CD4-positive, alpha-beta memory T cell (primary cell): ENCODE measurements at places on chromosomes 13 and 19. TPM values are rescaled to one million over a fixed set of nuclear protein-coding genes. Genes with fewer than 3 reads are reported as not detected.

- no peaks in the 10 kb centered on the region for H3K36me3 ChIP-seq
- DNase-seq = no peak
- H3K27ac ChIP-seq = peak overlapping the region; percentile 77
- peaks cover 16% of the 10 kb centered on the region for H3K4me1 ChIP-seq
Measured at GRCh38 chr19:9786342-9786741, 17.8 kb upstream of the ZNF846 start.

- H3K27ac ChIP-seq = peak overlapping the region; percentile 19
- H3K36me3 ChIP-seq = peaks cover 19% of the 10 kb centered on the region
- DNase-seq = no peak
- H3K4me1 ChIP-seq = peaks cover 49% of the 10 kb centered on the region
- H3K27me3 ChIP-seq = no peaks in the 10 kb centered on the region
- no peak overlapping the region for H3K4me3 ChIP-seq
Measured at GRCh38 chr19:19324059-19324770, 3.6 kb downstream of the MAU2 start.

- H3K27me3 ChIP-seq = no peaks in the 10 kb centered on the region
- peak; percentile 5 for DNase-seq
- H3K36me3 ChIP-seq = no peaks in the 10 kb centered on the region
Measured at GRCh38 chr13:59680429-59681024, 483.2 kb downstream of the DIAPH3 start.

DNA sequence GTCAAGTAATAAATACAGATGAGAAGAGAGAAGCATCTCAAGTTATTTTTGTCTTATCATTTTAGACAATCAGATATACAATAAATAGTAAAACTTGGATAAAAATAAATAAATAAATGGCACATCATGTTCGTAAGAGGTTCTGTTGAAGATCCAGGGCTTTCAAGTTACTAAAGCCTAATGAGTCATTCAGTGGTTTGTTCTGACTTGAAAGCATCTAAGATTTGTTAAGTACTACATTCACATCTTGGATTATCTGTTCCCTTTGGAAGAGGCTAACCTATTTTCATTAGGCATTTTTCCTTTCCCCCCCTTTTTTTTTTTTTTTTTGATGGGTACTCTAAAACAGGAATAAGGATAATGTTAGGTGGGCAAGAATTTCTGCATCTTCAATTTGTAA lies 429.3 kb downstream of the PCDH20 start:
- H3K27ac ChIP-seq = no peak overlapping the region
- no peak overlapping the region for H3K4me3 ChIP-seq
- no peaks in the 10 kb centered on the region for H3K27me3 ChIP-seq
- H3K36me3 ChIP-seq = no peaks in the 10 kb centered on the region

DNA sequence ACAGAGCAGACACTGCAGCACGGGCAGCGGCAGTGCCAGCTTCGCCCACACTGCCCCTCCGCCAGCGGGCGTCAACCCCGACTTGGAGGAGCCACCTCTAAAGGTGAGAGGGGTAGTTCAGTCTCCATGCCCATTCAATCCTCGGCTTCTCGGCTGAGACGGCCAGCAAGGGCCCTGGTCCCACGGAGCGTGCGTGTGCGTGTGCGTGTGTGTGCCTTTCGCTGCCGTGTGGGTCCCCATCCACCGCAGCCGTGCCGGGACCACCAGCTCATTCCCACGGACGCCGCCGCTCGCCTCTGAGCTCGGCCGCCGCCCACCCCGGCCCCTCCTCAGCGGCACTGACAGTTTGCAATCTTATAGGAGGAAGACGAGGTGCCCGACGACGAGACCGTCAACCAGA lies 55.5 kb upstream of the LDLR start:
- DNase-seq = no peak
- H3K4me1 ChIP-seq = no peaks in the 10 kb centered on the region
- no peak overlapping the region for H3K4me3 ChIP-seq
- no peak overlapping the region for H3K27ac ChIP-seq
- H3K36me3 ChIP-seq = peaks cover 63% of the 10 kb centered on the region

The GGN gene
- 0.15 TPM for total RNA-seq

DNA sequence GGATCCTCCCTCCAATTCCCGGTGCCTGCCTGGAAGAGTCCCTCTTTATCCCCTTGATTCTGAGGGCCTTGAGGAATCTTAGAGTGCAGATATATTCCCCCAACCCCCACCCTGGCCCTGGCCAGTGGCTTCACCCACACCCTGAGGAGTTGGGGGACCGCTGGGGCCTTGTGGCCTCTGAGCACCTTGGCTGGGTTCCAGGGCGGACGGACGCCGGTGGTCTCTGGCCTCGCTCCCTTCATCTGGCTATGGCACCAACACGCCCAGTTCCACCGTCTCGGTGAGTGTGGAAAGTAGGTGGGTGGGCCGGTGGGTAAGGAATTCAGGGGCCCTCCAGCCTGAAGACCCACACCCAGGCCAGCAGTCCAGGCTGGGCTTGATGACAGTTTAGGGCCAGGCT lies 5.0 kb downstream of the MAST1 start:
- no peak overlapping the region for H3K4me3 ChIP-seq
- peaks cover 33% of the 10 kb centered on the region for H3K4me1 ChIP-seq
- DNase-seq = no peak
- H3K27ac ChIP-seq = no peak overlapping the region

GRCh38 chr13:51057906-51058305 lies 53.2 kb downstream of the C13orf42 start:
- no peak overlapping the region for H3K4me3 ChIP-seq
- H3K27ac ChIP-seq = no peak overlapping the region
- no peaks in the 10 kb centered on the region for H3K4me1 ChIP-seq
- no peak for DNase-seq
- no peaks in the 10 kb centered on the region for H3K27me3 ChIP-seq

DNA sequence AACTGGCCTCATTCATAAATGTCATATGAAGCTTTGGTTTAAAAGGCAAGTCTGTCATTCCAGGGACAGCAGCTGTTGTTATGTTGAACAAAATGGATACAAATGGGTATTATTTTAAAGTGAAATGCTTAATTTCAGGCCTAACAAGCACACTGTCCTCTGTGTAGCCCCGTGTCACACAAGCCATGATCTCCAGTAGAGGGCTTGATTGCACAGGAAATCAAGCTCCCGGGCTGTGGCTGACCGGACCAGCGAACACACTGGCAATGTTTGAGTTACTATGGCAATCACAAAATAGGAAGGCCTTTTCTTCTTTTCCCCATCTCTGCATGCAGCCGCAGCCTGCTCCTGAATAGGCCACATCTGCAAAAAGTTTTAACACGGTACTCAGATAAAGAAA lies 64.0 kb upstream of the GSX1 start:
- no peak overlapping the region for H3K27ac ChIP-seq
- no peak overlapping the region for H3K4me3 ChIP-seq
- DNase-seq = no peak
- no peaks in the 10 kb centered on the region for H3K36me3 ChIP-seq

- H3K36me3 ChIP-seq = no peaks in the 10 kb centered on the region
- H3K4me3 ChIP-seq = no peak overlapping the region
- H3K4me1 ChIP-seq = no peaks in the 10 kb centered on the region
- DNase-seq = no peak
- H3K27ac ChIP-seq = no peak overlapping the region
Measured at GRCh38 chr19:31841755-31842154, 492.5 kb upstream of the TSHZ3 start.

DNA sequence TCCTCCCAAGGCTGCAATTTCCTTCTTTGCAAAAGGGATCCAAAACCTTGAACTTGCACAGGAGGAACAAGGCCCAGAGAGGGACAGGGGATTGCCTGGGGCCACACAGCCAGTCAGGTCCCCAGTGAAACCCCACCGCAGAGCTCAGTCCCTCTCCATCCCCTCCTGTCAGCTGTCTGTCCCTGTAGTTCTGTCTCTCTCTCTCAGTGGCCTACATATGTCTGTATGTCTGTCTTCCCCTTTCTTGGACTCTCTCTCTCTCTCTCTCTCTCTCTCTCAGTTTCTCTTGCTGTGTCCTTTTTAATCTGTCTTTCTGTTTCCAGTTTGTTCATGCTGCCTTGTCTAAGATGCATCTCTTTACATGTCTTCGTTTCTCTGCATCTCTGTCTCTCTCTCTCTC lies 11.5 kb downstream of the CEACAM19 start:
- H3K27ac ChIP-seq = no peak overlapping the region
- no peaks in the 10 kb centered on the region for H3K4me1 ChIP-seq
- H3K27me3 ChIP-seq = no peaks in the 10 kb centered on the region
- DNase-seq = no peak
- H3K36me3 ChIP-seq = no peaks in the 10 kb centered on the region
- H3K4me3 ChIP-seq = no peak overlapping the region

The GGACT gene
- 6.7 TPM for total RNA-seq

DNA sequence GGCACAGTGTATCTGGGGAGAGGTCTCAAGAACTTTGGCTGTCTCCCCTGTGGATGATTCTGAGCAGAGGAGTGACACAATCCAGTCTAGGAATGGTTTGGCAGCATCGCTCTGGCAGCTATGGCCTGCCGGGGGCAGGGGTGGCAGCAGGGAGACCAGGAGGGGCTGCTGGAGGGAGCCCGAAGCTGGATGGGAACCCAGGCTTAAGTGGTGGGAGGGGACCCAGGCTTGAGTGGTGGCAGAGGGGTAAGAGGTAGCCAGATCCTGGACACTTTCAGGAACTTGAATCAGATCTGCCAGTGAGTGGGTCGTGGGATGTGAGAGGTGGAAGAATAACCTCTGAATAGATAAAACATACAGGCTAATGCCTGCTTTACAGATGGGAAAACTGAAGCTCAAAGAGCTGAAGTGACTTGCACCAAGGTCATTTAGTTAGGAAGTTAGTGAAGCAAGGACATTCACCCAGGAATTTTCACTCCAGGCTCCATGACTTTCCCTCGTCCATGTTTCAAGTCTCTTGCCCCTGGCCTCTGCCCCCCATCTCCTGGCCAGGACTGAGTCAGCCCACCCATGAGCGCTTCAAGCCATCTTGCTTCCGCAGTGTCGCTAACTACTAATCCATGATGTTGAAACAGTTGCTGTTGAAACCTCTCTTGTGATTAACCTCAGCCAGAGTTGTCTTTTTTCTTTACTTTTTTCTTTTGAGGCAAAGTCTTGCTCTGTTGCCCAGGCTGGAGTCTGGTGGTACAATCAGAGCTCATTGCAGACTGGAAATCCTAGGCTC lies 29.9 kb upstream of the C1QTNF9 start:
- peaks cover 42% of the 10 kb centered on the region for H3K36me3 ChIP-seq
- no peak overlapping the region for H3K27ac ChIP-seq
- H3K4me3 ChIP-seq = no peak overlapping the region
- no peak for DNase-seq
- no peaks in the 10 kb centered on the region for H3K27me3 ChIP-seq

- H3K36me3 ChIP-seq = no peaks in the 10 kb centered on the region
- no peak for DNase-seq
- H3K27me3 ChIP-seq = no peaks in the 10 kb centered on the region
Measured at GRCh38 chr13:26619358-26619757, 61.9 kb downstream of the WASF3 start.

GRCh38 chr19:18419699-18420460 lies 682 bp downstream of the SSBP4 start:
- H3K27ac ChIP-seq = peak overlapping the region; percentile 70
- H3K36me3 ChIP-seq = no peaks in the 10 kb centered on the region
- DNase-seq = peak; percentile 55
- H3K4me1 ChIP-seq = peaks cover 87% of the 10 kb centered on the region
- peak overlapping the region; percentile 64 for H3K4me3 ChIP-seq

DNA sequence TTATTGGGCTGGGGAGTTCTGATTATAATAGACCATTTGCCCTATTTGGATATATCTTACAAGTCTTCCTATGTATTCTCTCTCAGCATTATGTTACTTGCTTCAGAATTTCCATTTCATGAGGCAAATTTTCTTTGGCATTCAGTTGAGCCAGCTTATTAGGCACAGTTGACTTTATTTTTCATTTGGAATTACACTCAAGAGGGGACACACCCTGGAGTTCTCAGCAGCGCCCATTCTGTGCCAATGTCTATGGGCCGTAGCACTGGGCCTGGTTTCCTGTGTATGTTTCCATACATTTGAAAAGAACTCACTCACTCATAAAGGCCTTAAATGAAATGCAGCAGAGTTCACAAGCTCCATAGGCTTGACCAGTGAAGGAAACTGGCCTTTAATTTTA lies 138.5 kb downstream of the KLF12 start:
- DNase-seq = no peak
- H3K27me3 ChIP-seq = no peaks in the 10 kb centered on the region
- no peak overlapping the region for H3K4me3 ChIP-seq
- H3K4me1 ChIP-seq = peaks cover 23% of the 10 kb centered on the region
- peaks cover 9% of the 10 kb centered on the region for H3K36me3 ChIP-seq

The COG6 gene
- 44.5 TPM for total RNA-seq

The BEST2 gene
- not detected for total RNA-seq

GRCh38 chr13:110629735-110630134 lies 14.4 kb downstream of the NAXD start:
- no peak overlapping the region for H3K27ac ChIP-seq
- peaks cover 14% of the 10 kb centered on the region for H3K4me1 ChIP-seq

The SYNGR4 gene
- total RNA-seq = not detected

The KLK1 gene
- not detected for total RNA-seq

- H3K4me1 ChIP-seq = no peaks in the 10 kb centered on the region
- H3K27ac ChIP-seq = no peak overlapping the region
- no peak overlapping the region for H3K4me3 ChIP-seq
- no peaks in the 10 kb centered on the region for H3K27me3 ChIP-seq
- H3K36me3 ChIP-seq = no peaks in the 10 kb centered on the region
Measured at GRCh38 chr13:72586518-72586917, 140.9 kb downstream of the MZT1 start.

GRCh38 chr19:55275851-55276719 lies 3.8 kb downstream of the HSPBP1 start:
- no peaks in the 10 kb centered on the region for H3K27me3 ChIP-seq
- H3K4me3 ChIP-seq = no peak overlapping the region
- peak overlapping the region; percentile 36 for H3K27ac ChIP-seq
- peaks cover 33% of the 10 kb centered on the region for H3K4me1 ChIP-seq
- peak; percentile 20 for DNase-seq

The LGALS7 gene
- not detected for total RNA-seq

DNA sequence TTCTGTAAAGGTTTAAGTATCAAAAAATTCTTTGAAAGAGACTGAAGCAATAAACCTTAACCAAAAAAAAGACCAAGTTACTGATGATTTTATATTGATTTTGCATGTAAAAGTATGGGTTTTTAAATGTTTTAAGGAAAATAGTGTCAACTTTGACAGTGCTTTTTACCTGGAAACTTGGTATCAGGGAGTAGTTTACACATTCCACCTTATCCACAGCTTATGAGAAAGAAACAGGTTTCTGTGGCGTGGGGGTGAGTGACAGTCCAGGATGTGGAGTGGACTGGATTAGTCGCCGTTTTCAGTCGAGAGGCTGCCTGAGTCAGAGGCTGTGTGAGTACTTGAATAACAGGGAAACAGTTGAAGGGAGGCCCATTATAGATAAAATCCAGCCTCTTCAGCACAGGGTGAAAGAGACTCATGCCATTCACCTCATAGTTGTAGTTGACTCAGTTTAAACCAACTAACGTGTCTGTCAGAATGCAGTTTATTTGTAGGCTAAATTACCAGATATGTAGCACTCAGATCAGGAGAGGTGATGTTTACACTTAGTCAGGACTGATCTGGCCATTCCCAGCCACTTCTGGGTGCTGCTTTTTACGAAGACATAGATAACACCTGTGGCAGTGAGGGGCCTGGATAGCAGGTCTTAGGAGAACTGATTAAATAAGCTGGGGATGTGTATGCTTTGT lies 595 bp upstream of the GPR183 start:
- H3K4me3 ChIP-seq = peak overlapping the region; percentile 47
- DNase-seq = no peak
- H3K36me3 ChIP-seq = peaks cover 6% of the 10 kb centered on the region
- H3K4me1 ChIP-seq = peaks cover 71% of the 10 kb centered on the region

The ZNF486 gene
- total RNA-seq = 11.7 TPM

The PRODH2 gene
- total RNA-seq = not detected
